ENCODE measurements at places on chromosomes 7 and 10.

GRCh38 chr10:1022413-1022812 is 3.2 kb downstream of the IDI2 start:
- DNase-seq: no peak

GRCh38 chr10:86945361-86946212 is 11.8 kb downstream of the MMRN2 start:
- DNase-seq: no peak

DNA sequence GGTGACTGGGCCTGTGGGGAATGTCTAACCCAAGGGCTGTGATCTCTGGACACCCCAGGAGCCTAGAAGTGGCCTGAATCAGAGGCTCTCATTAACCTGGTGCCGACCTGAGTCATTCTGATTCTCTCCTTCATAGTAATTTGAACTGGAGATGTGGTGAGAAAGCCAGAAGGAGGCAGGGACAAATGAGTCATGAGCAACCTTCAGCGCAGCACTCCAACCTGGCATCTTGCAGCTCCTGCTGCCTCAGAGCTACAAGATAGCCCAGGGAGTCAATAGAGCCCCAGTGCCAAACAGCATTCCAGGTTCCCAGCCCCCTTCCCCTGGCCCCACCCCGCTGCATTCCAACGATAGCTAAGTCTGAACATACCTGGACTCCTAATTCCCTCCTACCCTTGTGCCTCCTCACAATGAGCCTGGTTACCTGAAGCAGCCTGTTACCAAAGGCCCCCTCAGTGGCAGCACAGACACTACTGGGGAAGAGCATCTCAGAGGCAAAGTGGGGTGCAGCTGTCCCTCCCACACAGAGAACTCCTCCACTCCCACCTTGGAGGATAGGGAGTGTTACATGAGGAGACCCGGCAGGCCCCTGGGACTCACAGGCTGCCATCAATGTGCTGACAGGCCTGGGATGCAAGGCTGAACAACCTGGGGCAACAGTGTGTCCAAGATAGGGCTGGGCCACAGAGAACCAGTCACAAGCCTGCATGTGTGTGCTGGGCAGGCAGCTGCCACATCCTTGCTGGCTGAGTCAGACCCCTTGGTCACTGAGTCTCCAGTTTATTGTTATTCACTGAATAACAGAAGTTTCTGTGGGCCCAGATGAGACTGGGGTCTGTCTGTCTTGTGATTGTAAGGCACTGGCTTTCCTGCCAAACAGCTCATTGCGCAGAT is 76.8 kb upstream of the LEP start:
- DNase-seq: peak; percentile 2

GRCh38 chr10:71621231-71622153 is 98.1 kb downstream of the C10orf105 start:
- no peak for DNase-seq

GRCh38 chr10:7003831-7004395 is 406.9 kb downstream of the SFMBT2 start:
- DNase-seq: no peak

Data from AG04449 (cell line).